GM12878 (cell line): ENCODE measurements at places on chromosomes 4 and X. TPM values are rescaled to one million over a fixed set of nuclear protein-coding genes. Genes with fewer than 3 reads are reported as not detected.

DNA sequence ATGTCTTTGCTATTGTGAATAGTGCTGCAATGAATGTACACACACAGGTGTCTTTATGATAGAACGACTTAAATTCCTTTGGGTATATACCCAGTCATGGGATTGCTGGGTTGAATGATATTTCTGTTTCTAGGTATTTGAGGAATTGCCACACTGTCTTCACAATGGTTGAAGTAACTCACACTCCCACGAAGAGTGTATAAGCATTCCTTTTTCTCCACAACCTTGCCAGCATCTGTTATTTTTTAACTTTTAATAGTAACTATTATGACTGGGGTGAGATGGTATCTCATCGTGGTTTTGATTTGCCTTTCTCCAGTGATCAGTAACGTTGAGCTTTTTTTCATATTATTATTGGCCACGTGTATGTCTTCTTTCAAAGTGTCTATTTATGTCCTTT is 17.6 kb upstream of the DCUN1D4 start:
- DNase-seq, result no peak

DNA sequence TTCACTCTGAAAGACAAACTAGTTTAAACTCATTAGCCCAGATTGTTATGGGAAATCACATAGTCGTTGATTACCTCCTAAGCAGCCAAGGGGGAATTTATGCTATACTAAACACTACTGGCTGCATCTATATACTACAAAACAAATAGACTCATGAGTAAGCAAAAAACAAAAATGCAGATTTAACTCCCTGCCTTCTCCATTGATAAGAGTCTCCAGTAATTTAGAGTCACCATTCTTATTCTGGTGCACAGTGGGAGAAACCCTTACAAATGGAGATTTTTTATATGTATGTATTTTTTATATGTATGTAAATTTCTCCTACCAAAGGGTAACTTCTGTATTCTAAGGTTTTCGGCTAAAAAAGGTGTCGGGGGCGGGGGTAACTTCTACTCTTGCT is 126.6 kb downstream of the PLS3 start:
- no peak for DNase-seq

GRCh38 chr4:67584496-67584895 is 26.0 kb downstream of the STAP1 start:
- no peak for DNase-seq

GRCh38 chr4:107966903-107967302 is 22.8 kb upstream of the HADH start:
- DNase-seq, result no peak

GRCh38 chr4:8089862-8090261 is 68.8 kb downstream of the ABLIM2 start:
- no peak for DNase-seq

The VEGFC gene
- total RNA-seq, result not detected in 2 replicates

GRCh38 chr4:156948133-156948532 is 23.5 kb downstream of the PDGFC start:
- DNase-seq, result no peak

The EDA2R gene
- 8.1 and 8.4 TPM in 2 replicates for total RNA-seq

The MAGEE1 gene
- 4.4 and 4.8 TPM in 2 replicates for total RNA-seq

The STAP1 gene
- 8.1 and 10.2 TPM in 2 replicates for total RNA-seq

- DNase-seq, result no peak
Measured at GRCh38 chr4:6556263-6556662, 18.7 kb upstream of the MAN2B2 start.

GRCh38 chrX:120570011-120570600 is 9.3 kb upstream of the CUL4B start:
- DNase-seq, result no peak

DNA sequence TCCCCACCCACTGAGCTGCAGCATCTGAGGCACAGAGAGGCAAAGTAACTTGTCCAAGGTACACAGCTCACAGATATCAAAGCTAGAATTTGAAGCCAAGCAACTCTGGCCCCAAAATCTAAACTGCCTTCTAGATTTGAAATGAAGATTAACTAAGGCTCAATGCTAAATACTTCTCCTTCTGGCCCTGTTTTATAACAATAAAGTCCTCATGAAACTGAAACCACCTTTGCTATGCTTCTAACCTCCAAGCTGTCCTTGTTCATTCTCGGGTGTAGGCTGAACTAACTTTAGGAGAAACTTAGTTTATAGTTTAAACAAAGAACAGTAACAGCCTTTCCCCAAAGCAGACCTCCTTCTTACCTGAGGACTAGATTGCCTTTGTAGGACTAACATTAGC is 93.6 kb downstream of the DCTD start:
- no peak for DNase-seq

The SRPK3 gene
- not detected in 2 replicates for total RNA-seq

DNA sequence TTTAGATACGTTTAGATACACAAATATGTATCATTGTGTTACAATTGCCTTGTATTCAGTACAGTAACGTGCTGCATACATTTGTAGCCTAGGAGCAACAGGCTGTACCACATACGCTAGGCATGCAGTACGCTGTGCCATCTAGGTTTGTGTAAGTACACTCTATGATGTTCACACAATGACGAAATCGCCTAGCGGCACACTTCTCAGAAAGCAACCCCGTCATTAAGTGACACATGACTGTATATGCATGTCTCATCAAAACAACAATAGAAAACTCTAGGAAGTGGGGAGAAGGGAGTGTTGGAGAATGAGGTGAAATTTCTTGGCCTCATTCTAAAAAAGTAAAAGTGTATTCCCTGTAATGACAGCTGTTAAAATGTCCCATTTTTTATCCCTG is 32.7 kb downstream of the CCDC149 start:
- no peak for DNase-seq

DNA sequence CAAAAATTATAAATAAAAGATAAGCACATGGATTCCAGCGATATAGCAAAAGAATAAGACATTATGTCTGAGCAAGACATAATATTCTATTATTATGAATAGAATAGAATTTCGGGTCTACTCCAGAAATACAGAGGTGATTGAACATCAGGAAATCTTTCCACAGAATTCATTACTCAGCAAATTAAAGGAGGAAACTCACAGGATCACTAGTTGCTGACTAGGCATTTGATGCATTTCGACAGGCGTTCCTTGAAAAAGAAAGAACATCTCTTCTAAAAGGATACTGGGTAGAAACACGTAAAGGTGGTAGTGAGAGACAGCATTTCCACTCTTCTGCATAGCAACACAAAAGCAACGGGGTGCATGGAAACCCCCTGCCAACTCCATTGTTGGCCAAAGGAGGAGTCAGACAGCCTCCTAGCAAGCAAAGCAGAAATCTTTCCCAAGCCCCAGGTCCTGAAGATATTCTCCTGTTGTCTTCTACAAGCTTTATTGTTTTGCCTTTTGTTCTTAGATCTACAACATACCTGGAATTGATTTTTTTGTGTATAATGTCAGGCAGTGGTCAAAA is 14.3 kb upstream of the PDZD4 start:
- DNase-seq, result no peak

GRCh38 chr4:110480031-110480549 is 4.1 kb downstream of the ENPEP start:
- DNase-seq, result no peak

The GIMD1 gene
- not detected in 2 replicates for total RNA-seq

The DHRSX gene
- total RNA-seq, result 22.4 and 22.9 TPM in 2 replicates

GRCh38 chr4:135418353-135418752 is 1216.8 kb upstream of the PABPC4L start:
- no peak for DNase-seq

DNA sequence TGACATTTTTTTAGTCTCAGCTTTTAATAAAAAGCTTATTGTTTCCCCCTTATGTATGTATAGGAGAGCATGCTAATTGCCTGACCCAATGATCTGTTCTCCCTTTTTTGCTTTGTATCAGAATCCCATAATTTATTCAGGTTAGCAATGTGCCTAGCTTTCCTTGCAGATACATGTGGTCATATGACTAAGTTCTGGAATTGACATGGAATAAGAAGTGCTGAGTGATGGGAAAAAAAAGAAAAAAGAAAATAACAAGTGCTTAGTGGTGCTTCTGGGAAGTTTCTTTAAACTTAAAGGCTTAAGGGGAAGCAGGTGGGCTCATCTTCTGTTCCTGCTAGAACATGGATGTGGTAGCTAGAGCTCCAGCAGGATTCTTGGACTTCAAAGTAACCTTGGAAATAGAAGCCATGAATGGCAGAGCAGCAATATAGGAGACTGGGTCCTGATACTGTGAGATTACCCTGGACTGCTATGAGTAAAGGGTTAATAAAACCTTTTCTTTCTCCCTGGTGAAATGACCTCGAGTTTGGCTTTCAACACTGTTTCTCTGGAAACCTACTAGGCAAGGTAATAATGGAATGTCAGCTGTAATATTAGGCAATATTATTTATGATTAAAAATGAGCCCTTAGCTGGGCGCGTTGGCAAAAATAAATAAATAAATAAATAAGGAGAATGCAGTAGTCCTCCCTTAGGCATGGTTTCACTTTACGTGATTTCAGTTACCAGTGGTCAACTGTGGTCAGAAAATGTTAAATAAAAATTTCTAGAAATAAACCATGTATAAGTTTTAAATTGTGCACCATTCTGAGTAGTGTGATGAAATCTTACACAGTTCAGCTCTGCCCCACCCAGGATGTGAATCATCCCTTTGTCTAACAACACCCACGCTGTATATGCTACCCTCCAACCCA is 16.7 kb upstream of the RBM41 start:
- no peak for DNase-seq

DNA sequence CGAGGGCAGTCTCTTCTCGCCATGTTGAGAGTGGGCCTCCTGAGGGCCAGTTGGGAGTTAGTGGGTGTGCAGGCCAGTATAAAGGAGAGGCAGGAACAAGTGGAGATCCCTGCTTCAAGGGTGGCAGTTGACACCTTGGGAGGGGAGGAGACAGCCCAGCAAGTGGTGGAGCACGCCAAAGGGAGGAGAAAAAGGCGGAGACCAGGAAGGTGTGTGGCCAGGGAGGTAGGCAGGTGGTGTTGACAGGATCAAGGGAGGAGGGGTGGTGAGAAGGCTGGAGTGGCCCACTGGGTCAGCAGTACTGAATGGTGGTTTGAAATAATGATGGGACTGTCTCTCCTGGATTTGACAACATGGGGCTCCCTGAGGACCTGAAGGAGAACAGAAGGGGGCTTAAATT is 32.6 kb downstream of the ZNF185 start:
- no peak for DNase-seq

DNA sequence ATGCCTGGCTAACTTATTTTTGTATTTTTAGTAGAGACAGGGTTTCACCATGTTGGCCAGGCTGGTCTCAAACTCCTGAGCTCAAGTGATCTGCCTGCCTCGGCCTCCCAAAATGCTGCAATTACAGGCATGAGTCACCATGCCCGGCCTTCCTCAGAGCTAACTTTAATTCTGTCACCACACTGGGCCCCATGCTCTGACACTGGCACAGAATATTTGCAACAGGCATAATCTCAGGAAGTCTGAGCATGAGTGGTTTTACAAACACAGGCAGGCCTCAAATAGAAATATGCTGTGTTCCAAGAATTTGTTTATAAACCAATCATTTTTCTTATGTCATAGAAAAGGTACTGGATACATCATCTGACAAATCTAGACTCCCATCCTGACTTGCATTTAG is 32.7 kb upstream of the FAM9C start:
- no peak for DNase-seq

The RGN gene
- 0.13 and 0.15 TPM in 2 replicates for total RNA-seq

GRCh38 chr4:72945719-72946336 is 123.7 kb downstream of the COX18 start:
- no peak for DNase-seq

DNA sequence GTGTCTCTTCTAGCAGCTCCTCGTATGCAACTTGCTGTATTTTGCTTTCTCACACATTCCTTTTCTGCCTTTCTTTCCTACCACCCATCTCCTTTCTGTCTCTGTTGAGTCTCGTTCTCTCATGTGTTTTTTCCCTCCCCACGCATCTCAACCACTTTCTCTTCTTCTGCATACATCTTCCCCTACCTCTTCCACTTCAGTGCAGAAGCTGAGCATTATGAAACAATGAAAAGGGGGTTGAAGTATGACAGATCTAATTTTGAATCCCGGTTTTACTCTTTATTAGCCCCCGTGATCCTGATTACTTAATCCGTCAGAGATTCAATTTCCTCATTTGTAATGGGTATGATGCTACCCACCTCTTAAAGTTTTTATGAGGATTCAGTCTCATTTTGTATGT is 7.3 kb downstream of the FAM241A start:
- DNase-seq, result no peak

DNA sequence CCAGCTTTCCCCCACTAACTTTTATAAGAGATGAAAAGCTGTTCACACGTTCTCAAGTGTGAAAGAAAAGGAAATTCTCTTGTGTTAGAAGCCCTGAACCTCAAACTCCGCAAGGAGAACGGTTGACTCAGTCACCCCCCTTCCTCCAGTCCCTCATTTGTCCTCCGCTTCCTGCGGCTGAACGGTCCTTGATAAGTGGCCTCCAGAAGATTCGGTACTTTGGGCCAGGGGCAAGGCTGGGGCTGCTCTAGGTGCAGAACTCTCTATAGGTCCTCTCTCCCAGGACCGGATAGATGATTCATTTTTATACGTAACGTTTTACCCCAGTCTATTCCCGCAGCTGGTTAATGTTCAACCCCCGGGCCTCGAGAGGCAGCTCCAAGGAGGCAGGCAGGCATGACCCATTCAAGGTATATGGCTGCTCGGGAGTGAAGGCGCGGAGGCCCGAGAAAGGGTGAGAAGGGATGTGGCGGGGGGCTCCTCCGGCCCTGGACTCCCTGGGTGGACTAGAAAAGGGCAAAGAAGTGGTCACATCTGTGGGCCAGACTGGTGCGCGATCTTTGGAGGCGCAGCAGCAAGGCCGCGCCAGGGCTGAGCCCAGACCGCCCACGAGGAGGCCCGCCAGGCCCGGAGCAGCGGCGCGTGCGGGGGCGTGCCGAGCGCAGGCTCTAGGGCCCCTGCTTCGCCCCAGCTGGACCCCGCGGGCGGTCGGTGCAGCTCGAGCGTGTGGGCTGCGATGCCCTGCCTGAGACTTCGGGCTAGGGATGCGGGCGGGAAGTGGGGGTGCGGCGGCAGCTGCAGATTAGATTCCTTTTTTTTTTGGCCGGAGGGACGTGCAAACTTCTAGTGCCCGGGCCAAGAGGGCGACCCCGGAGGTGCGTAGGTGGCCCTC is 11.7 kb downstream of the PITX2 start:
- no peak for DNase-seq

GRCh38 chrX:17628976-17629375 is 108.3 kb upstream of the SCML1 start:
- no peak for DNase-seq

The RWDD4 gene
- total RNA-seq, result 18.6 TPM in 2 replicates
